NCI-H1930 (cell line): ENCODE measurements at places on chromosomes 7 and 10.

GRCh38 chr10:125134916-125135770 is 25.2 kb downstream of the CTBP2 start:
- no peak for DNase-seq

DNA sequence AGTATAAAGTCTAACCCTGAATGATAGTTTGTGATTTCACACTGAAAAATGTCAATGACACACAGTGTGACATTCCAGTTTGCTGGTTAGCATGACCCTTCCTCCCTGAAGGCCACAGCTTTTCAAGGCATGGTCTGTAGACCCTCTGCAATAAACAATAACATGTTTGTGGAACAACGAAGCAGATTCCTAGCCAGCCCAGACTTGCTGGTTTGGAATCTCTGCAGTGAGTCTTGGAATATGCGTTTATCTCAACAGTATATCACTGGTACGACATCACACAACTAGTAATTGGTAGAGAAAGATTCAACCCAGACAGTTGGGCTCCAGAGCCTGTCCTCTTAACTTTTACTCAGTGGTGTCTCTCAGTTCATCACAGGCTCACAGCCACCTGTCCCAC is 23.7 kb upstream of the DUSP5 start:
- no peak for DNase-seq

- no peak for DNase-seq
These were observed 156.3 kb upstream of the C7orf33 start for GRCh38 chr7:148434181-148434757.

GRCh38 chr10:4131407-4132215 is 346.6 kb upstream of the KLF6 start:
- DNase-seq = no peak

DNA sequence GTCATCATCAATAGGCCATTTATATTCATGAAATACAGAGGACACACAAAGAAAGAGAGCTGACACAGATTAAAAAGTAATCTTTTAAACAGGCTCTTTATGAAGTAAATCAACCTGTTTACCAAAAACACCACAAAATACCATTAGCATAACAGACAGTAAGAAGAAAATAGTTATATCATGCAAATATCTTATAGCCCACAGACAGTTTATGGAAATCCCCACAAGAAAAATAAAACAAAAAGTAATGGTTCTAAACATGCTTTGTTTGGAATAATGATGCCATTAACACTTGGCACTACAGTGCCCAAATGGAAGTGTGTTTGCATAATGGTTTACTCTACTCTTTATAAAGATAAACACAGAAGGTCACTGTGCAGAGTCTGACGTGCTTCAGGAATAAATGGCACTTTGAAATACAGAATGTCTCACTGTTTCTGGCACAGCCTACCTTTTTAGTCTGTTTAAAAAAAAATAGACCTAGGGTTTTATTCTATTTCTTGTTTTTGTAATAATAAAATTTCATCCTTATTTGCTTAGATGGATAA is 30.1 kb downstream of the SEMA3D start:
- peak; percentile 16 for DNase-seq

DNA sequence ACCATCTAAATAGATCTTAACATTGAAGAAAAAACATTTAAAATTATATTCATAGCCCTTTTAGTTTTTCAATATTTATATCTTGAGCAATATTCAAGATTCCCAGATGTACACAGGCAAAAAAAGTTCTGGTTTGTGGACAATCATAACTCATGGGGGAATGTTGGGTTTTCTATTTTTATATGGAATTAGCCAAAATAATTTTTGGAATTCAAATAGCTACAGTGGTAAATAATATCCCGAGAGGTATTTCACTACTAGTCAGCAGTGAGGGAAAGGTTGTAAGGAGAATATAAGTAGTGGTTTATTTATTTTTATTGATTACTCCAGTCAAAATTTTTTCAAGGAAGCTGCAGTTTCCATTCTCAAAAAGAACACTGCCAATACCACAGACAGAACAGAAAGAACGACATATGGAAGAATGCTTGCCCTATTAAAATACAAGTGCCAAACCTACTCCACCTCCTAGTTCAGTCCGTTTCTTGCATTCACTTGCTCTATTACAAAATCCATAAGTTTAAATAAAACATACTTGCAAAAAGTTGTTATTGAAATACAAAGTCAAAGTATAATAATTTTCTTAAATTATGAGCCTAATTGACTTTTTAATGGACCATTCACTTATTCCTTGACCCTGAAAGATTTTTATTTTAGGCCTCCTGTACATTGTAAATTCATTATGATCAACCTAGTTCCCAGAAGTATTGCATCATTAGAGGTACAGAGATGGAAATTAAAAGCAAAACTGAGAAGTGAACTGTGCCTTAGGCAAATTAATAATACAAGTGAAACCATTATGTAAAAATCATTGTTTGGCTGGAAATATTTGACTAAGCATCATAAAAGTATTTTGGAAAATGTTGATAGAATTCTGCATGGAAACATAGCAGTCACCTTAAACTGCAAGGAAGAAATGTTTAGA is 533.2 kb downstream of the PARD3 start:
- DNase-seq = no peak

- DNase-seq = no peak
These were observed 18.2 kb upstream of the ZNF467 start for GRCh38 chr7:149791411-149792219.
